Right renal pelvis (tissue), 4 donors: ENCODE measurements at places on chromosomes 2 and 18.

GRCh38 chr2:10340593-10340975 is 37.9 kb downstream of the HPCAL1 start:
- DNase-seq, result no peak

DNA sequence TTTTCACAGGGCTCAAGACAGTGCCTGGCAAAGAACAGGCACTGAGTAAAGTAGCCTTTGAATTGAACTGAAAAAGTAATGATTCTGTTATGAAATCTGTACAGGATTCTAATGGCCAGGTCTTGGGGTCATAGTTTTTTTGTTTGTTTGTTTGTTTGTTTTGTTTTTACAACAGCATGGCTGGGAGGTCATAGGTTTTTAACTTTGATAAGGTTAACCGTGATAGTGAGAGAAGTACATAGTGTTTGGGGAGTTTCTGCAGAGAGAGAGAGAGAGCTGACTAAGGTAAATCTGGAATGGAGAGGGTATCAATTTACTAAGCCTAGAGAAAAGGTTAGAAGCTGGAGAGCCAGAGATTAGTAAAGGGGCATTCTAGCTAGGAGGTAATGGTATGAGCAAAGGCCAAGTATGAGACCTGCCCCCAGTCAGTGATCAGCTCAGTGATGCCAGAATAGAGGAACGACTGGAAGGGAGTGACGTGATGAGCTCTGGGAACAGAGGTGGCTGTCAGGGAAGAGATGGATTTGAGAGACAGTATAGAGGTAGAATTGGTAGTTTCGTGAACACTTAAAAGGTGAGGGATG is 25.9 kb downstream of the XRCC5 start:
- no peak for DNase-seq

DNA sequence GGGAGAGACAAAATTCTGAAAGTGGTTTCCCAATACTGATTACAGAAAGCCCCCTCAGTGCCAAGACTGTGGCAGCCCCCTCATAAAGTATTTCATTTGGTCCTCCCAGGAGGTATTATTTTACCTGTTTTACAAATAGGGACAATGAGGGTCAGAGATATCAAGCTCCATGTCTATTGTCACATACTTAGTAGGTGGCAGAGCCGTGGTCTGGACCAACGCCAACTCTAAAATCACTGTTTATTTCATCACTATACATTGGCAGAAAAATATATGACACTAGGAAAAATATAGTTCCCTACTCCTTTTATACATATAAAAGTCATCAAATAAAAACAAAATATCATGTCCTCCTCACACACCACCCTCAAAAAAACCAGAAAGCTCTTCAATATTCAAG is 68.6 kb downstream of the DHRS9 start:
- no peak for DNase-seq

- no peak for DNase-seq
Observed at GRCh38 chr18:62529597-62529996, 6.8 kb downstream of the ZCCHC2 start.

GRCh38 chr2:194545978-194546377 is 1111.0 kb upstream of the SLC39A10 start:
- DNase-seq, result no peak

GRCh38 chr18:45467293-45467692 is 148.0 kb upstream of the SLC14A2 start:
- DNase-seq, result no peak

- no peak for DNase-seq
Observed at GRCh38 chr18:50199921-50200320, 5.0 kb upstream of the MYO5B start.

DNA sequence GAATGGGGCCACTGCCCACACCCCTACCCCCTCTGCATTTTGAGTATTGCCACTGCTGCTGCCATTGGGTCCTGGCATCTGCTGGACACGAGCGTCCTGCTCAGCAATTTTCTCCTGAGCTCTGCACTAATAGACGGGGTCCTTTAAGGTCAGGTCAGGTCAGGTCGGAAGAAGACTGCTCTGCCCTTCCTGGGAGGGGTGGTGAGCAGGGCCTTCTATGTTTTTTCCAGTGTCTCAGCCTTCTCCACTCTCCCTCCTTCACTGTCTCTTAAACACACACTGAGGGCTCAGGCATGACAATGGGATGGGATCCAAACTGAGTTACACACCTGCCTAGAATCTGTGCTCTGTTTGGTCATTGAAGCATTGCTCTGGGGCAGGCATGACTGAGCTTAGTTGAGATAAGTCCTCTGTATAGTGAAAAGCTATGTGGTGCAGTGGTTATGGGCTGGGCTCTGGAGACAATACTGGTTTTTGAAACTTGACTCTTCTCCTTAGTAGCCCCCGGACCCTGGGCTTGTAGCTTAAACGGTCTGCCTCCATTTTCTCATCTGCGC is 10.6 kb downstream of the MYO1B start:
- DNase-seq, result no peak

DNA sequence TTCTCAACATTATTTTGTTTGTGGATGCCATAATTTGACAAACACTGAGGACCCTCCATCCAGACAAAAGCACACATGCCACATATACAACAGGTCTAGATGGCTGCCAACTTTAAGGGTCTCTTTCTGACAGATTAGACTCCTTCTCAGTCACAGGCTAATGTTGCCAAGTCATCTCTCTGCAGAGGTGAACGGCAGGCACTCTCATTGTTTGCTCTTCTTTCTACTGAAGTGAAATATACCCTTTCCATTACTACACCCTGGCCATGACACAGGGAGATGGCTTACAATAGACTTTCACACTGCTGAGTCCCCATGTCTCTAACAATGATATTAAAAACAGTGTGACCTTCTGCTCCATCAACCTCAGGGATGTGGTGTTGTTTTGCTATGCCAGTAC is 47.5 kb upstream of the ZNF397 start:
- DNase-seq, result no peak

DNA sequence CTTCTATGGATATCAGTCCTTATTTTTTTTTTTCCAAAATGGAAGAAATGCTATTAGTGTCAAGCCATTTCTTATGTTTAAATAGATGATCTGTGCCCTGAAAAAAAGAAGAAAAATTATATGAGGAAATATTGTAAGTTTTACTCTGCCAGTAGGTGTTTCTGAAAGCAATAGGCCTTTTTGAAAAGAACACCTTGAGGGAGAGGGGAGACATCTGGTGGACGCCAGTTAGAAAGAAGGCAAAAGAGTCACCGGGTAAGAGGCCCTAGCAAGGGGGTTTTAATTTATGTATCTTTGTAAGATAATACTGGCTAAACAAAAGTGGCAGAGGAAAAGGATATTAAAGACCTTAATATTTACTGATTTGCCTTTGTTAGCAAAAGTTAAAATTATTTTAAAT is 56.1 kb downstream of the DYNAP start:
- DNase-seq, result peak; percentile 23

GRCh38 chr2:170715062-170715931 is at the start of gene SP5:
Gene SP5 (plus strand): TSS chr2:170715337. CDS start chr2:170715513, 176 bp downstream.
- no peak for DNase-seq

GRCh38 chr18:71899707-71900472 is 644.3 kb downstream of the CBLN2 start:
- no peak for DNase-seq

DNA sequence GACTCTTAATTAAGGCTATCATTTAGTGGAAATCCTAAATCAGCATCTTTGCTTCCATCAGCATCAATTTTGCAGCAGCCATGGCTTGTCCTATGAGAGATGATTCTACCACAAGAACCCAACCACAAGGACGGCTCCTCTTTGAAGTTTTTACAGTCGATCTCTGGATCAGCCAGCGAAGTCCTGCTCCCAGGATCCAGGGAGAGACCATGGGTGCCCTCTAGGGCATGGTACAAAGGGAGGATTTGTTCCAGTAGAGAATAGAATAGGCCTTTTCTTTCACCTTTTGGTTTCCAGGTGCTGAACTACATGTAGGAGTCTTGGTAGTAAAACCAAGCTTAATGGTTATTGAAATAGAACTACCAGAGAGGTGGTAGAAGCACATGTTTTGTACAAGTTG is 52.7 kb downstream of the TMEM200C start:
- no peak for DNase-seq

DNA sequence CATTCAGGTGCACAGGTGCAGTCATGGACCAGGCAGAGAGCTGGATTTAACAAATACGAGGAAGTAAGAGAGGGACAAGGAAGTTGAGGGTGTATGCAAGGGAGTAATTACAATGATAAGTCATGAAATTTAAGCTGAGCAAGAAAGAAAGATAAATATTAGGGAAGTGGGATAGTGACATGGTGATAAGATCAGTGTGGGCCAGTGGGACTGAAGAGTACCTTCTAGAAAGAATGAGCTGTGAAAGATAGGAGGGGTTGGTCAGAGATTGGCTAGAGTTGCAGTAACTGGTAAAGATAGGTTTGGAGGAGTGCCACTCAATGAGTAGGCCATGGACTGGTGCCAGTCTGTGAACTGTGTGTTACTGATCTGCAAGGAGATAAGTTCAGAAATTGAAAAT is 200.8 kb upstream of the SIX3 start:
- no peak for DNase-seq

DNA sequence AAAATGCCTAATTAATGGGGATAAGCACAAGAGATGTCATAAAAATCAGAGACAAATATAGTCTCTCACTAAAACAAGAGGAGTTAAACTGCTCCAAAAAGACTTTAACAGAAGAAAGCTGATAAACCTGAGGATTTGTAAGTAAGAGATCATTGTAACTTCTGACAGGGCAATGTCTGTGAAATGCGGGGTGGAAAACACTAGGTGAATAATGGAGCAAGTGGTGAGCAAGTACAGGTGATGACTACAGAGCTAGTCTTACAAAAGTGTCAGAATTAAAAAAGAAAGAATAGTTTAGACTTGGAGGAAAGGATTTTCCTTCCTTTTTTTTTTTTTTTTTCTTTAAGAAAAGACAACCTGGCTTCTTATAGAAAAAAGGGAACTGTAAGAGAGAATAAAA is 22.7 kb downstream of the ATAD2B start:
- DNase-seq, result no peak

DNA sequence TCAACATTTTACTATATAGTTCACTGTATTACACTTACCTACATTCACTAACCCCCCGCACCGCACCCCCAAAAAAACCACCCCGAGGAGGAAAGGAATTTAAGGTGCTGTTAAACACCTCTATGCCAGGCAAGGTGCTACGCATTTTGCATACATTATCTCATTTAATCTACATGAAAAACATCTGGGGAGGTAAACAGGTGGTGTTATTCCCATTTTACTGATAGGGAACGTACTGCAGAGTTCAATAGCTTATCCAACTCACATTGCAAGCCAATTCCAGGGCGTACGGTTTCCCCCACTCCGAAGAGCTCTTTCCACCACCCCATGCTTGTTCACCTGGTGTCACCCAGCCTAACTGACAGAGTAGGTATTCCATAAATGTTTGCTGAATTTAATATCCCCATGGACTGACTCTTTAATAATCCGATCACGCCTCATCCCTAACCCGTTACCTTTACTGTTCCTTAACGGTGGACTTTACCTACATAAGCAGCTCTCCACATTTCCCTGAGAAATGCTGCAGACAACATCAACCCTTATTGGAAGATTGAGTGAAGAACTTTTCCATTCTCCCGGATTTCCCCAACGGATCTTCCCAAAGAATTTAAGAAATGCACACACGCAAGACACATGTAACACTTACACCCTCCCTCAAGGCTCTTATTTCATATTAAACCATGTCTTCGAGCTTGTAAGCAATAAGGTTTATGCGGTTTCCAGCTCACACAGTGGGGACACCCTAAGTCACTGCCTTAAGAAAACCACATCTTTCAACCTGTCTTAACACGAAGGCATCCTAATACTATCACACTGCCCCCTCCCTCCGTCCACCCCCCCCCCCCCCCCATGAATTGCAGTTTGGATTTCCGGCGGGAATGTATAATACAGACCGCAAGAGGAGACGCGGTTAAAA is 1.2 kb downstream of the RAPH1 start:
- peak; percentile 10 for DNase-seq

DNA sequence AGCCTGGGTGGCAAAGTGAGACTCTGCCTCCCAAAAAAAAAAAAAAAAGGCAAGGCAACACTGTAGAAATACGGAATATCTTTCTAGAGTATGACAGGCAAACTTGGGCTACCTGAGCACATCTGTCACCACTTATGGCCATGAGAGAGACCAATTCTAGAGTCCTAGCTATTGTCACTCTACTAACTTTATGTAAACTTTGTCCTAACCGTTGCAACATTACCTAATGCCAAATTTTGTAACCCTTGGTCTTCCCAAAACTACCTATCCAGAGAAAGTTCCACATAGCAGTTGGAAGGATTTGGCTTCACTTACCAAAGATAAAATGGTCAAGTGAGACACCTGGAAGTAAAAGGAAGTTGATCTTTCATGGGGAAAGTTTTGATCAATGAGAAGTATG is 26.6 kb upstream of the SCN7A start:
- no peak for DNase-seq

- DNase-seq, result no peak
Observed at GRCh38 chr2:54967269-54967668, 83.0 kb downstream of the RTN4 start.

GRCh38 chr2:59277671-59278070 is 1036.5 kb upstream of the FANCL start:
- DNase-seq, result no peak

DNA sequence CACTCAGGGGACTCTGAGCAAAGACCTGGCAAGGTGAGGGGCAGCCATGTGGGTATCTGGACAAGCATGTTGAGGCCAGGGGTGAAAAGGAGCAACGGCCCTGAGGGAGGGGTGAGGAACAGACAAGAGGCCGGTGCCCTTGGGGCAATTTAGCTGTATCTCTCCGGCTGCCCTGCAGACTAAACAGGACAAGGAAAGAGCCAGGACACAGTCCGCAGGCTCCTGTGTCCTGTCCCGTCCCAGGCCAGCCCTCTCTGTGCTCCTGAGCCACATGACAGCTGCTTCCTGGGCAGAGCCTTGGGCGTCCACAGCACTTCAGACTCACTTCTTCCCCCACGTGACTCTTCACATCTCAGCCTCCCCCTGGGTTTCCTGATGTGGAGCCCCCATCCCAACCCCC is 206.1 kb downstream of the KLHL29 start:
- DNase-seq, result no peak

DNA sequence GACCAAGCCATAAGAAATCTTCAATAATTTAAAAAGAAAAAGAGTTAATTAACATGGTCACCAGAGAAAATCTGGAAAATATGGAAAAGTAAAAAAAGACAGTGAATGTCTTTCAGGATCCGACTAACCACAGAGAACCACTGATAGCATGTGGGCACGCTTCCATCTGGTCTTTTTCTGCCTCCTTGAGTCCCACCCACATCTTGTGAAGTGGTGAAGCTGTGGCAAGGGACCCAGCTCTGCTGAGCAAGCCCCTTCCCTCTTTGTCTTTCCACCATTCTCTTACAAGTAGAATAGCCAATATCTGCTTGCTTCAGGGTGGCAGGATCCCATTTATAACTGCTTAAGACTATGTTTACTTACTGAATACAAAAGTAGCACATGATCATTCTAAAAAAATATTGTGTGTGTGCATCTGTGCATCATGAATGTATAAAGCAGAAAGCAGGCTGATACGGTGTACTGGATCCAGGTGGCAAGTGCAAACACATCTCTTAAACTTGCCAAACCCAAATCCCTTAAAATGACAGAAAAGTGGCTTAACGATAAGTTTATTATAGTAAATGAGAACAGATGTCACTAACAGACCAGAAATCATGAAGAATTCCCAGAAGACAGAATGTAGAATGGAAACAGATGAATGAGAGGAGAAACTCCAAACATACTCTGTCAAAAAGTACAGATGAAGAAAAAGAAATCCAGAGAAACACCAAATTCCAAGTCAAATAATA is 52.3 kb downstream of the FOXI3 start:
- DNase-seq, result no peak

GRCh38 chr2:185644828-185645227 is 93.8 kb upstream of the FSIP2 start:
- DNase-seq, result peak; percentile 22
